ENCODE measurements at places on chromosomes 12 and 14.

- DNase-seq, result peak; percentile 2
These were observed 628 bp upstream of the CAPRIN2 start for GRCh38 chr12:30755395-30755762.

- no peak for DNase-seq
These were observed 26.3 kb downstream of the LRTM2 start for GRCh38 chr12:1846421-1847405.

DNA sequence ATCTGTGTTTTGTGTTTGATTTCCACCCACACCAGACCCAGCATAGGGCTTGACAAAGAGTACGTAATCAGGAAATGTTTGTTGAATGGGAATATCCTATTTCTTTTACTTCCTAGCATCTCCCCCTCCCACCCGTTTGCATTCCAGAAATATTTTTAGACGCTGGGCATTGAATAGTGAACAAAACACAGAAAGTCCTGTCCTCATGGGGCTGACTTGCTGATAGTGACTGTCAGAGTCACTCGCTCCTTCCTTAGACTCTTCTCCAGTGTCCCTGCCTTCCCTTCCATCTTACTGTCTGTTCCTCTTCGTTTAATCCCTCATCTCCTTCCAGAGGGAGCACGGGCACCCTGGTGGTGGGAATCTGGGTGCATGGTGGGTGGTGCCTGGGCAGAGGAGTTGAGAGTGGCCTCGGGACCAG lies 53.6 kb downstream of the SLC25A47 start:
- peak; percentile 61 for DNase-seq

DNA sequence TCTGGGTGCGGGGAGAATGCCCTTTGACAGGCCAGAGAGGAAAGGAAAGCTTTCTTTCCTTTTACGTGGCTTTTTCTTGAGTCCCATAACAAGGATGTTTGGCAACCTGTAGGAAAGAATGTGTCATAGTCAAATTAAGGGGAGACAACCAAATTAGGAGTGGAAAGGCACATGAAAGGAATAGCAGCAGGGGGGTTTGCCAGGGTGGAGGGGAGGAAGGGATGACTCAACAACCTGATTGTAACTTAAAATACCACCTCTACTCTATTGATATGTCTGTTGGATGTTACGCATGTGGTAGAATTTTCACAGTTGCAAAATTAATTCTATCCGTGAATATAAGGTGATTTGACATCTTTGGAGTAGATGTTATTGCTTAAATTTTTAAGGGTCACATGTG lies 28.5 kb upstream of the MYBPC1 start:
- DNase-seq, result no peak

- DNase-seq, result no peak
These were observed 38.9 kb downstream of the FERMT2 start for GRCh38 chr14:52911904-52912303.

- DNase-seq, result no peak
These were observed 57.2 kb upstream of the RHOJ start for GRCh38 chr14:63147018-63147417.

GRCh38 chr12:16020031-16020430 lies 108.9 kb downstream of the DERA start:
- DNase-seq, result no peak

DNA sequence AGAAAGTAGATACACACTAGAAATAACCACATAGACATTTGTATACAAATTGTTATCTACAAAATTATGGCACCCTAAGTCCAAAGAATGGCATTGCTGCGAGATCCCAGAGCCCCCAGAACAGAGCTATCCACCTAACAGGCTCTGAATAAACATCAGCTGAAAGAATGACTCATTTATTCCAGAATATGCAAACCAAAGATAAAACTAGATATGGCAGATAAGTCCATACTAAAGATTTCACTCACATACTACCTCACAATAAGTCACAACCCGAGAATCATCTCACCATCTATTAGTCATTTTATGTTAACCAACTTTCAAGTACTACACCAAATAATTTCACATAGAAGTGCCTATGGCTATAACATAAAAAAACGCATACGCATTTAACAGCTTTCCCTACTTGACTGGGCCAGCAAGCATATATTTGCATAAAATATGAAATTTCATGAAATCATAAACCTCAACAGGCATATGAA lies 5.6 kb downstream of the CNIH1 start:
- DNase-seq, result no peak

DNA sequence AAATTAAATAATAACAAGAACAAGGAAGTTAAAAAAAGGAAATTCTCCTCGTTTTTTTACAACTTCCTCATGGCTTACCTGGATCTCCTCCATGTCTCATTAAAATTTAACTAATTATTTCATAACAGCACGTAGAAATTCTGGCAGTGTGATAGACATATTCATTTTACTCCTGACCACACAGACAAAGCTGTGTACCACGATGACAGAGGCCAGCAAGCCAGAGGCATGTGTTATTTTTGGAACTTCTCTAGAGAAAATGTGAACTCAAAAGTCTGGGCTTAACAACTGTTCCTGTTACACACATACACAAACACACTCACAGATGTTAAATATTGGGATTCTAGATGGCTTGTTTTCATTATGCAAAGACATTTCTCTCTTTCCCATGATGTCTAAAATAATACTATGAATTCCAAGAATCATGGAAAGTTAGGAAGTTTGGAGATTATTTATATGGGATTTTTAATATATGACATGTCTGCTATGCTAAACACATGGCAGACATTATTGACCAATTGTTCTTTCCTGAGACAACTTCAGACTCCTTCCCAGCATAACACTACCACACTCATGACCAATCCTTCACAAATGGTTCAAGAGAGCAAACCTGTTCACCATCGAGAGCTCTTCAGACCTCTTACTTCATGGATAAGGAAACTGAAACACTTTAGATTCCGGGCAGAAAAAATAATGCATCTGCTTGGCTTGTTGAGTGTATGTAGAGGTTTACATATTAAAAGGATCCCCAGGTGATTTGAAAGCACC lies 158.7 kb downstream of the DACT1 start:
- no peak for DNase-seq

GRCh38 chr14:26008290-26008689 lies 589.5 kb downstream of the NOVA1 start:
- peak; percentile 12 for DNase-seq

DNA sequence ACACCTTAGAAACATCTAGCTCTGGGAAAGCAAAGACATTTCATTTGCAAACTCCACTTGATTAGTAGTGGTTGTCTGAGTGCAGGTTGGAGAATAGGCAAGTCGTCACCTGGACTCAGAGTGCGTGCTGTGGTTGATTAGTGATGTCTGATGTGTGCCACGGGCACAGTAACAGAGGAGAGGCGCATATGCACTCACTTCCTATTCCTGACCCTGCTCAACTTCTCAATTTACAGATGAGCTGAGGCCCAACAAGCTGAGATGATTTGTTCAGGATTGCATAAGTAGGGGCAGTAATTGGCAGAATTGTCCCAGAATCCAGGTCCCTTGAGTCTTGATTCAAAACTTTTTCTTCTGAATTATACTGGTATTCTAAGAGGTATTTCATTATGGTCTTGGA lies 44.9 kb downstream of the ADCK1 start:
- no peak for DNase-seq

GRCh38 chr12:69417741-69418167 lies 52.4 kb upstream of the FRS2 start:
- no peak for DNase-seq

GRCh38 chr12:76032043-76032981 lies 736 bp upstream of the PHLDA1 start:
- peak; percentile 46 for DNase-seq

GRCh38 chr12:51677284-51677968 lies 86.4 kb downstream of the SCN8A start:
- no peak for DNase-seq

- DNase-seq, result no peak
These were observed 6.0 kb downstream of the BTG1 start for GRCh38 chr12:92139634-92140150.

- DNase-seq, result no peak
These were observed 92.2 kb downstream of the GALNT9 start for GRCh38 chr12:132236930-132237771.

- DNase-seq, result no peak
These were observed 393.0 kb downstream of the C12orf75 start for GRCh38 chr12:105723494-105723893.

GRCh38 chr14:22184830-22185168 lies 404.2 kb downstream of the DAD1 start:
- DNase-seq, result no peak

DNA sequence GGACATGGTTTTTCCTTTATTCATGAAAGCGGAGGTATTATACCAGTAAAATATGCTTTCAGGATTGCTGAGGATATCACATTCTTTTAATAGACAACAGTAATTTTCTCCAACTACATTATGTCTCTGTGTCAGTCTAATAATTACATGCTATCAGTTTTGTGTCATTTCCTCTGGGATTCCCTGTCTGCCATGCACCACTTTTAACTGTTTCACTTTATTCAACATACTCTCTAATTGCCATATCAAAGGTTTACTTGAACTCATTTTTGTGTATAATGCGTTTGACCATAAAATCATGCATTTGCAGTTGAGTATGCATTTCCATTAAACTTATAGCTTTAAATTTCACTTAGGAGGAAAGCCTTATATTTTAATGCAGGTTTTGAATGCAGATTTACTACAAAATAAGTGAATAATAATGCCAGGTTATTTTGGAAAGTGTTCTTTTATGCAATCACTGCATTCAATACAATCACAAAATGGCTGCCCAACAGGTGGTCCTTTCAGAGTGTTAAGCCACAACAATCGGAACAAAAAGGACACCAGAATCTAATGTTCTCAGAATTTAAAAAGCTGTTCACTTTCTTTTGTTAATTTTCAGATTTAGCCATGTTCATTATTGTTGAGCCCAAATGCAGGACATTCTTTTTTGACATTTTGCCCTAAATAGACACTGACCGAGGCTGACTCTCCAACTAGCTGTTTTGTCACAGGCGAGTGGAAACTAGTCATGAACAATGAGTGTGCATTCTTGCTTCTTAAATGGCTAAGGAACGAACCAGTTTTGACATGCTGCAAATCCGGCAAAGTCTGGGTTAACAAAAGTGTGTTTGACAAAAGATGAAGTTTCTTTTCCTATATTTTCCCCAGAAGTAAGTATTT lies 40.9 kb downstream of the MBIP start:
- DNase-seq, result no peak

DNA sequence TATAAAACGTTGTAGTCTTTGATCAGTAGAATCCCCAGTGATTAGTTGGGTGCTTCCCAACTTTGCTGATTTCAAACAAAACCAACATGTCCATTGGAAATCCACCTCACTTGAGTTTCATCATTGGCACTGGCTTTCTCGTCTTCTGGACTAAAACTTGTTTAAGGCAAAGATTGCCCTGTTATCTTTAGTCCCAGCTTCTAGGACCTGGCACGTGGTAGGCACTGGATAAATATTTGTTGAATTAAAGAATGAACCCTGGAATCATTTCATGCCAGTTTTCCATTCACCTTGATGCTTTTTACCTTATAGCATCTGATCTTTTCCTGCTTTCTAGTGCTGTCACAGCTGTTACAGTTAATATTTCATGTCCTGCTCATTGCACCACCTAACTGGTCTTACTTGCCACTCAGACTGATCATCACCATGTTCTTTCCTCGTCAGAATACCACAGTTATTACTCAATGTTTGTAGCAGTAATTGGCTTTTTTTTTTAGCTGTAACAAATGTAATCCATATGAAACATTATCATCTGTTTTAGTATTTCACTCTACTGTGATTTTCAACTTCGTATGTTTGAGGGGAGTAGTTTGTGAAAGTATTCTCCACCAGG lies 7.3 kb upstream of the C12orf50 start:
- DNase-seq, result no peak

GRCh38 chr12:66763467-66763866 lies 84.6 kb upstream of the GRIP1 start:
- DNase-seq, result no peak

DNA sequence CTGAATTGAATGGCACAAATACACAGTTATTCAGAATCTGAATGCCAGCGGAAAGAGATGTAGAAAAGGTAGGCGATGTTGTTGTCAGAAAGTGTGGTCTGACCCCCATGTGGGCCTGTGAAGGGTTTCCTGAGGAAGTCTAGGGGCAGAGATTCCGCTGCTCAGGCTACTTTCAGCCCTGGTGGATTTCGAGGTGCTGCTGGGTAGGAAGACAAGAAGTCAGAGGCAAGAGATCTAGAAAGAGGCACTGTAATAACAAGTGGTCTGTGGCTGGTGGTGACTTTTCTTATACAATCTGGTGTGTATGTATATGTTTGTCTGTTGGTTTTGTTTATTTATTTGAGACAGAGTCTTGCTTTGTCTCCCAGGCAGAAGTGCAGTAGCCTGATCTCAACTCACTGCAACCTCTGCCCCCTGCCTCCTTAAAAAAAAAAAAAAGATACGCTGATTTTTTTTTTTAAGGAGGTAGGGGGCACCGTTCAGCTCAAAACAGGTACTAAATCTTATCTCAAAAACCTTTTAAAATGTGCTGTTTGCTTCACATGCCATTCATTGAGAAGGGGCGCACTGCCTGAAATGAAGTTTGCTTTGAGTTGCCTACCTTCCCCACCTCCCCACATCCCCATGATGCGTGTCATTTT lies 27.1 kb upstream of the MANSC4 start:
- DNase-seq, result no peak

GRCh38 chr12:57772429-57773322 lies at the start of gene EEF1AKMT3:
Gene EEF1AKMT3, plus strand, starts transcription at chr12:57772614. Its CDS starts 111 bp downstream, at chr12:57772725.
- peak; percentile 71 for DNase-seq

GRCh38 chr12:26120561-26121274 lies 4.1 kb downstream of the BHLHE41 start:
- DNase-seq, result no peak

DNA sequence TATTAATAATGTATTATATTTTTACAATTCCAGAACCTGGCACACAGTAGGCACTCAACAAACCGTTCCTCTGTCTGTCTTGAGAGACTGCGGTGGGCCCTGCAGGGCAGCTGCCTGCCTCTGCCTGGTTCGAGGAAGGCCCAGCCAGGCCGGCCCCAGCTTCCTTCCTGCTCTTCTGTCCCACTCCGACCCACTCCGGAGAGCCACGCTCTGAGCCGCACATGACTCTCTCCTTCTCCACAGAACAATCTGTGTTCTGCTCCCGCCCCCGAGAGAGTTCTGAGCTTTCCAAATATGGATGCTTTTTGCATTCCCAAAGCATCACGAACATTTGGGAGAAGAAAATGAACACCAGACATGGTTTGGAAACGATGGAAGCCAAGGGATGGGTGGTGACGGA lies 57.3 kb downstream of the TTC7B start:
- no peak for DNase-seq

DNA sequence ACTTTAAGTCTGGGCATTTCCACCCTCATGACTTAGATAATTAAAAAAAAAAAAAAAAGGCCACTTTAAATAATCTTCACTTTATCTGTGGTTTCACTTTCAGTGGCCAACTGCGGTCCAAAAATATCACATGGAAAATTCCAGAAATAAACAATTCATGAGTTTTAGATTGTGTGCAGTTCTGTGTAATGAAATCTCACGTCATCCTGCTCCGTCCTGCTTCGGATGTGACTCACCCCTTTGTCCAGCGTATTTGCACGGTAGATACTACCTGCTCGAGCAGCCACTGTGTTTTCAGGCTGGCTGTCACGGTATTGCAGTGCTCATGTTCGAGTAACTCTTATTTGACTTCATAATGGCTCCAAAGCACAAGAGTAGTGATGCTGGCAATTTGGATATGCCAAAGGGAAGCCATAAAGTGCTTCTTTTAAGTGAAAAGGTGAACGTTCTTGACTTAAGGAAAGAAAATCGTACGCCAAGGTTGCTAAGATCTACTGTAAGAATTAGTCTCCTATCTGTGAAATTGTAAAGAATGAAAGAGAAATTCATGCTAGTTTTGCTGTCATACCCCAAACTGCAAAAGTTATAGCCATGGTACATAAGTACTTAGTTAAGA lies 2.4 kb downstream of the E2F7 start:
- no peak for DNase-seq

GRCh38 chr12:110431957-110432587 lies 18.1 kb downstream of the ARPC3 start:
- DNase-seq, result no peak

Data from A549 (cell line).